ENCODE measurements at places on chromosomes 7 and 10.
A peak's percentile ranks its signal among the peaks of the same experiment; 100 is the strongest.

- no peak for DNase-seq
Observed at GRCh38 chr10:11264296-11265048, 246.8 kb downstream of the CELF2 start.

GRCh38 chr7:121530227-121531174, 134.4 kb upstream of the FAM3C start:
- no peak for DNase-seq

DNA sequence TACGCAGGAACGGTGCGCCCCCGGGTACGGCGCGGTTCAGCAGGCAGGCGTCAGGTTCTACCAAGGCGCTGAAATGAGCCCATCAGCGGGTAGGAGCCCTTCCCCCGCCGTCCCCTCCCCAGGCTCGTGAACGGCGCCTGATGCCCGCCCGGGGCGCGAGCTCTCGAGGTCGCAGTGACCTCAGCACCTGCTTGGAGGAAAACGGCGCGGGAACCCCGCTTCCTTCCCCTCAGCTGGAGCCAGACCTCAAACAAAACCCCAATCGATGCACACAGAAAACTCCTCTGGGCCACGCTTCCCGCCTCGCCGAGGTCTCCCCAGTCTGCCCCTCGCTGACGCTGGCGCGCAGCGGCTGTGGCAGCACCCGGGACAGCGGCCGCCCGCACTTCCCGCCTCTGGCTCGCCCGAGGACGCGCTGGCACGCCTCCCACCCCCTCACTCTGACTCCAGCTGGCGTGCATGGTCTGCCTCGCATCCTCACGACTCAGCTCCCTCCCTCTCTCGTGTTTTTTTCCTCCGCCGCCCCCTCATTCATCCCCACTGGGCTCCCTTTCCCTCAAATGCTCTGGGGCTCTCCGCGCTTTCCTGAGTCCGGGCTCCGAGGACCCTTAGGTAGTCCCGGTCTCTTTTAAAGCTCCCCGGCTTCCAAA, 514 bp upstream of the GAD2 start:
- no peak for DNase-seq

DNA sequence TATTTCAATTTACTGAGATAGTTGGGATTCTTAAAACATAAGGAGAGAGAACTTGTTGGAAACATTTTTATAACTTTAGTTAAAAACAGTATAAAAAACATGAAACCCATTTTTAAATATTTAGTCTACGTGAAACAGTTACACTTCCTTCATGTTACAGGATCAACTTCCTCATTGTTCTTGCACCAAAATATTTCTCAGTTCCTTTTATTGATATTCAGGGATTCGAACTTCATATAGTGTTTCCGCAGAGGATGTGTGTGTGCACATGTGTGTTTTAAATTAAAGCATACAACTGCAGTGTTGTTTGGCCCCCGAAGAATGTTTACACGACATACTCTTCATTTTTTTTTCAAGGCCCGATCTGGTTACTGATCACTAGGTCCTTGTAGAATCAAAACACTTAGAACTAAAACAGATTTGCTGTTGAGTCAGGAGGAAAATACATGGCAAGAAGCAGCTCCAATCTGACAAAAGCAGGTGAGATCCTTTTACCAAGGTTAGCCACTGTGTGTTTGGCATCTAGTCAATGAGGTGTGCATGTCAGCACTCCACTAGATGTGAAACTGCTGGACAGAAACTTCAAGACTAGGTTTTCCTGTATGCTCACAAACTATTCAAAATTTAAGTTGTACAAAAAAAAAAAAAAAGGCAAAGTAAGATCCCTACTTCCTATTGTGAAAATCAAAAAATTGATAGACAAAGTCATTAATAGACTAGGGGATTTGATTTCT, 60.4 kb downstream of the INSYN2A start:
- DNase-seq, result no peak

GRCh38 chr7:14380881-14381280, 391.4 kb upstream of the ETV1 start:
- no peak for DNase-seq

GRCh38 chr10:14875941-14876340, 2.7 kb upstream of the SUV39H2 start:
- no peak for DNase-seq

DNA sequence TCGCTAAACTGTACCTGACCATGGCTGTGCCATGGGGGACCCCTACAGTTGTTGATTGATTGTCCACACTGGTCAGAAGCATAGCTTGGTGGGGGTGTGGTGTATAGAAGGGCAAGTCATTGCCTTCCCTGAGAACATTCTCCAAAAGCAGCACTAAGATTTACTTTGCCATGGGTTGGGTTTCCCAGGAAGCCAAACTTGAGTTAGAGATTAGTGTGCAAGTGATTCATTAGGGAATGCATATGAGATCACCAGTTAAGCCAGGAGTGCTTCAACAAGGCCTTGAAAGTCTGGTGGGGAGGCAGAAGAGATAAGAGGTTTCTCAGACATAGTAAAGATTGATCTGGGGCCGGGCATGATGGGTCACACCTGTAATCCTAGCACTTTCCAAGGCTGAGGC, 21.4 kb upstream of the TPST1 start:
- DNase-seq, result no peak

- no peak for DNase-seq
Observed at GRCh38 chr7:138584283-138584682, 116.9 kb downstream of the SVOPL start.

DNA sequence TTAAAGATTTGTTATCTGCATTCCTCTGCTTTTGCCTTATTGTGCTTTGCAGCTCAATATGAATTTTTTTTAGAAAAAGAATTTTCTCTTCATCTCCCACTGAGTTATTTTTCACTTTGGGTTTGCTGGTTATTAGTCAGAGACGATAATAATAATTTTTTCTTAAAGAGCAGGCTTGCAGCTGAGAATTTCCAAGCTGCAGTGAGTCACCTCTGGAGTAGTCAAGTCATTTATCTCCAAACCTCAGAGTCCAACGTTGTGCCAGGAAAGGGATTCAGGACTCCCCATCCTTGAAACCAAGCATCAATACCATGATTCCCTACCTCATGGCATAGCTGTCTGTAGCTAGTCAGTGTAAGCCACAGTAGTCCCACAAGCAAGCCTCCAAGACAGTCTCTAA, 15.2 kb upstream of the EGR2 start:
- no peak for DNase-seq

- DNase-seq, result no peak
Observed at GRCh38 chr10:3570855-3571266, 214.1 kb downstream of the KLF6 start.

GRCh38 chr10:121998462-121998861, 9.5 kb downstream of the TACC2 start:
- DNase-seq, result no peak

GRCh38 chr7:43880596-43880995, 11.3 kb upstream of the MRPS24 start:
- no peak for DNase-seq

DNA sequence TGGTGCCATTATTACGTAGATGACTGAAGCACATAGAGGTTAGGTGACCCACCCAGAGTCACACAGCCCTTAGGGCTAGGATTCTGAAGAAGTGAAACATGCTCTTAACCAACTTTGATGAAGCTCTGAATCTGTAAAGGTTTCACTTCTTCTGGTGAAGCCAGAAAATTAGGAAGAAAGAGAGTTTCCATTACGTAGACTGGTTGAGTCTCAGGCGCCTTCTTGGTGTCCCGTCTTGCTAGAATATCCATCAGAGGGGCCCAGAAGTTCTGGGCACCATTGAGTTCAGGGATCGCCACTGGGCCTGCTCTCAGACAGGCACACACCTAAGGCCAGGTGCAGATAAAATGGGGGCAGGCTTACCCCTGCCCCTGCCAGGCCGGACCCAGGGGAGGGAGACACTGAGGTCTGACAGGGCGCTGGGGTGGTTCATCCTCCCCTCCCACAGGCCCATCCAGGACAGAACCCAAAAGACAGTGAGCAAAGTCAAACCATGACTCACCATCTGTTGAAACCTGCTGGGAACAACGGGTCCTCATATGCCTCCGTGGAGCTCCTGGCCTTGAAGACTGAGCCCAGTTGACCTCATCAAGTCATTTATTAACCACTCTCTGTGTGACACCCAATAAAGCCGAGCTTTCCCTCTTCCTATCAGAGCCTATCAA, 33.2 kb downstream of the DRGX start:
- peak; percentile 78 for DNase-seq

DNA sequence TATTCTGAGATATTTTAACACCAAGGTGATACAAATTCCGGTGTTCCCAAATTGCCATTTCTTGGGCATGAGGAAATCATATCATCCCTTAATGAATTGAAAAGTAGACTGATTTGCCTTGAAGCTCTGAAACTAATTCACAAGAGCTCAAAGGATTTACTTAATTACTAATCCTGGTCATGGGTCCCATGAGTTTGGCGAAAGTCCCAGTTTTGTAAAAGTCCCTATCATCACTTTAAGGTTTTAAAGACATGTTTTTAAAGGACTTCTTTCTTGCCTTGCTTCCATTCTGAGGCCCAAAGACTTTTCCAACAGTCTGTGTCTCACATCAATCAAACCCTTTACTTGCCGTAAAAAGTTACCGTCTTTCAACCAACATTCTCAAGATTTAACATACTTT, 377.9 kb downstream of the DNAJB9 start:
- DNase-seq, result no peak

DNA sequence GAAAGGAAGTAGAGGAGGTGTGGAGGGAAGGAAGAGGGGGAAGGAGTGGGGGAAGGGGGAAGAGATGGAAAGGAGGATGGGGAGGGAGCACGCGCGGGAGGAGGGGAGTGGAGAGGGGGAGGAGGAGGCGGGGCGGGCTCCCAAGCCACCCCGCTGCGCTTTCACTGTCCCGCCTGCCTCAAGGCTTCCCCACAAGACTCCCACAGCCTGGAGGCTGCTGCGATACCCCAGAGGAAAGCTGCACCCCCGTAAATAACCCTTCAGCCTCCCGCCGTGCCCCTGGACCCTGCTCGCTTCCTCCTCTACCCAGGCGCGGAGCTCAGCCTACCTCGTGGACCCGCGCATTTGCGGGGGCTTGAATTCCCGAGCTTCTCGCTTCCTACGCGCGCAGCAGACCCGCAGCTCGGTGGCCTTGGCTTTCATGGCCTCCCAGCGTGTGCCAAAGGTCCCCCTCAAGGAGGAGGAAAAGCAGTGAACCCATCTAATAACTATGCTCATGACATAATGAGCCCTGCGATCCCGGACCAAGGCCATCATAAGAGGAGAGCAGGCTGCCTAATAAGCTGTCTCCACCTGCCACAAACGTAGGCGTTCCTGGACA, at the start of gene C10orf67:
Gene C10orf67, minus strand, starts transcription at position 557 of the 601 bp plus-strand sequence. Its CDS starts 23 bp downstream, at position 534.
- peak; percentile 48 for DNase-seq

- DNase-seq, result no peak
Observed at GRCh38 chr7:137791930-137792329, 54.8 kb downstream of the DGKI start.

GRCh38 chr10:48439581-48440041, 133.1 kb downstream of the MAPK8 start:
- no peak for DNase-seq

- DNase-seq, result no peak
Observed at GRCh38 chr10:133475425-133475734, 21.6 kb downstream of the SCART1 start.

GRCh38 chr7:28748933-28749584, 209.1 kb downstream of the TRIL start:
- DNase-seq, result no peak

DNA sequence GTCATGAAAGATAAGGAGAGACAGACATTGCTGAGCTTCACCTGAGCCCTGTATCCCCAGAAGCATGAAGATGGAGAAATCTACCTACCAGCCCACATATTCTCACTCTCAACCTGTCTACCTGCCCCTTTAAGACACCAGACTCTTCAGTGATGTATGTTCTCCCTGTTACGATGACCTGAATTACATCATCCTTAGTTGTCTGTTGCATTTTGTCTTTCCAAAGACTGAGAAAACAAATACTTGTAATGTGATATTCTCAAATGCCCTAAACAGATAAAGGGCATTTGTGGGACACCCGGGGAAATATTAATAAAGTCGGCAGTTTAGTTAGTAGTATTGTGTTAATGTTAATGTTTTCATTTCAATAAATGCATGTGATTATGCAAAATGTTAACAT, 305.8 kb upstream of the IGFBP3 start:
- DNase-seq, result no peak

- no peak for DNase-seq
Observed at GRCh38 chr7:904847-905246, 28.5 kb downstream of the GET4 start.

- peak; percentile 19 for DNase-seq
Observed at GRCh38 chr7:50409856-50410745, 40.0 kb downstream of the FIGNL1 start.

DNA sequence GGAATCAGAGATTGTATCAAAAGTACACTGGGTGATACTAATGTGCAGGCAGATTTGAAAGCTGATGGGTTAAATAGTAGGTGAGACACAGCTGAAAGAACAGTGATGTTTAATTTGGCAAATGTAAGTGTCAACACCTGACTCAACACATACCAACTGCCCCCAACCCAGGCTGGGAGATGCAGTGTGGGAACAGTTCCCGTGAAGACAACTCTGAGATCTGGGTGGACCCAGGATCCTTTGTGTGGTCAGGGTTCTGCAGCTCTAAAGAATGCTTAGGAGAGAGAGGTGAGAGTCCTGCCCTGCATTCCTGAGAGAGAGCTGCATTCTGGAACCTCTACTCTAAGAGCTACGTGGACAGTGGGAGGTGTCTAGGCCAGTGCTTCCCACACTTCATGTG, 479.7 kb downstream of the RPS24 start:
- DNase-seq, result no peak

DNA sequence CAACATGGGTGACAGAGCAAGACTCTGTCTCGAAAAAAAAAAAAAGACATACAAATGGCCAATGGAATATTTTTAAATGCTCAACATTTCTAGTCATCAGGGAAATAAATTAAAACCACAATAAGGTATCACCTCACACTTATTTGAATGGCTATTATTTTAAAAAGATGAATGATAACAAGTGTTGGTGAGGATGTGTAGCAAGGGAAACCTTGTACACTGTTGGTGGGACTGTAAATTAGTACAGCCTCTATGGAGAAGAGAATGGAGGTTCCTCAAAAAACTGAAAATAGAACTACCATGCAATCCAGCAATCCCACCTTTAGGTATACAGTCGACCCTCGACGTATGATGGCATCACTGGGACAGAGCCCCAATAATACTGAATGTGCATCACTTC, 65.4 kb upstream of the DIP2C start:
- no peak for DNase-seq

- DNase-seq, result no peak
Observed at GRCh38 chr10:6423004-6423403, 157.1 kb downstream of the PRKCQ start.

DNA sequence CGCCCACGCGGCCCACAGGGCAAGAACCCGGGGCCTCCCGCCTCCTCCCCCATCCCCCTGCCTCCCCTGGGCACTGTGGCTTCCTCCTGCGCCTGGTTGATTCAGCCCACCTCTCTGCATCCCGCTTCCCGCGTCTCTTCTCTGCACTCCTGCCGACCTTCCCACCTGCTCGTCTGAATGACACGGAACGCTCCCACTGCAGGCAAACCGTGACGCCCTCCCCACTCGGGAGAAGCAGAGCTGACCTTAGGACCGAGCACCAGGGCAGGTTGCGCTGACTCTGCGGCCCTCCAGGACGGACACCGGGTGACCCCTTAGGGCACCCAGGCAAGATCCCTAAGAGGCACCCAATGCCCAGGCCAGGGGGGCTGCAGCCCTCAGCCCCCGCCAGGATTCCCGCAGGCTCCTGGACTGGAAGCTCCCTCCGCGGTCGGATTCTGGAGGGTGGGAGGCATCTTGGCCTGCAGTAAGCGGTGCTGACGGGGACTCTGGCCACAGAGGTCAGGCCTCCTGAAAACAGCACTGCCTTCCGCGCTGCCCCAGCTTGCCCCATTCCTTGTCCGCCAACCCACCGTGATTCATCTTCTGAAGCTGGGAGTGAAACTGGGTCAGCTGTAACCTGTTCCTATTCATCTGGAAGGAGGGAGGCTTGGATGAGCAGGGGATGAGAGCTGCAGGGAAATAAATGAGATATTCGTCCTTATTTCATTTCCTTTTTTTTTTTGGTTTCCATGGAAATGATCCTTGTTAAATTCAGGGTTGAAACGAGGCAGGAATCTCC, 990 bp downstream of the CALML3 start:
- no peak for DNase-seq

Measured in pons (tissue), 1 donor.